Upper lobe of left lung (tissue), 6 donors: ENCODE measurements at places on chromosomes 3 and 15. TPM values are rescaled to one million over a fixed set of nuclear protein-coding genes. Genes with fewer than 3 reads are reported as not detected.

GRCh38 chr3:64209866-64210621 lies 15.2 kb downstream of the PRICKLE2 start:
- DNase-seq = peak; percentile 40

DNA sequence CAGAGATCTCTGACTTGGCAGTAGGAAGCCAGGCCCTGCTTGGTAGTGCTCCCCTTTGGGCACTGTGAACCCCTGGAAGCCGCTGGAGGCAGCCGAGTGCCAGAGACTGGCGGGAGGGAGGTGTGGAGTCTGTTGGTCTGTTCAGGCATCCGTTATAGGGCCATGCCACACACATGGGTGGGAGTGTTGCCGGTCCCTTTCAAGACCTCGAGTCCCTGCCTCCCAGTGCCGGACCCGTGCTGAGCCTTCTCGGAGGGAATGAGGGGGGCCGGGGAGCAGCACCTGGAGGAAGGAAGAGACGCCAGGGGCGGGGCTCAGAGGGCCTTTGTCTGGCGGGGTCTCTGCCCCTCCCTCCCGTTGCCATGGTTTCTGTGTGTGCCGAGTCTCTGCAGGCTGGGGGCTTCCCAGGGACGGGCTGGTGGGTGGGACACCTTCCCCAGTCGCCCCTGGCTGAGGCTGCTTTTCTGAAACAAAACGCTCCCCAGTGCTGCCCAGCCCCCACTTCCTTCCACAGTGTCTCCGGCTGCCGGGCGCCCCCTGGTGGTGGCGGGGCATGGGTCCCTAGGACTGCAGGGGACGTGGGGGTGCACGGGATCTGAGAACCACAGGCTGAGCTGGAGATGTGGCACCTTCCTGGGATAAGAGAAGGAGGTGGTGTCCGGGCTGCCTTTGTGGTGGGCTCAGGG lies 10.0 kb downstream of the GNAI2 start:
- DNase-seq = peak; percentile 93

- no peak for DNase-seq
Observed at GRCh38 chr3:196537319-196537984, 22.3 kb upstream of the SMCO1 start.

DNA sequence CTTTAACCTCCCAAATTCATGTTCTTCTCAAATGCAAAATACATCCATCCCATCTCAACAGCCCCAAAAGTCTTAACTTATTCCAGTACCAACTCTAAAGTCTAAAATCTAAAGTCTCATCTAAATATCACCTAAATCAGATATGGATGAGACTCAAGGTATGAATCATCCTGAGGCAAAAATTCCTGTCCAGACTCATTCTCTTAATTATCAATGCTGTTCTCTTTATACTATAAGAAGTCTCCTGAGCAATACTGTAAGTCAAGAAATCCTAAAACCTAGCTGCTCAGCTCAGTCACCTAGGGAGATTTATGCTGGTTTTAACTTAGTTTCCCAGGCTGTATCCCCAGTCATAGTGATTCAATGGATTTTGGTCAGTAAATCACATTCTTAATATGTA lies 11.1 kb downstream of the RAD18 start:
- no peak for DNase-seq

DNA sequence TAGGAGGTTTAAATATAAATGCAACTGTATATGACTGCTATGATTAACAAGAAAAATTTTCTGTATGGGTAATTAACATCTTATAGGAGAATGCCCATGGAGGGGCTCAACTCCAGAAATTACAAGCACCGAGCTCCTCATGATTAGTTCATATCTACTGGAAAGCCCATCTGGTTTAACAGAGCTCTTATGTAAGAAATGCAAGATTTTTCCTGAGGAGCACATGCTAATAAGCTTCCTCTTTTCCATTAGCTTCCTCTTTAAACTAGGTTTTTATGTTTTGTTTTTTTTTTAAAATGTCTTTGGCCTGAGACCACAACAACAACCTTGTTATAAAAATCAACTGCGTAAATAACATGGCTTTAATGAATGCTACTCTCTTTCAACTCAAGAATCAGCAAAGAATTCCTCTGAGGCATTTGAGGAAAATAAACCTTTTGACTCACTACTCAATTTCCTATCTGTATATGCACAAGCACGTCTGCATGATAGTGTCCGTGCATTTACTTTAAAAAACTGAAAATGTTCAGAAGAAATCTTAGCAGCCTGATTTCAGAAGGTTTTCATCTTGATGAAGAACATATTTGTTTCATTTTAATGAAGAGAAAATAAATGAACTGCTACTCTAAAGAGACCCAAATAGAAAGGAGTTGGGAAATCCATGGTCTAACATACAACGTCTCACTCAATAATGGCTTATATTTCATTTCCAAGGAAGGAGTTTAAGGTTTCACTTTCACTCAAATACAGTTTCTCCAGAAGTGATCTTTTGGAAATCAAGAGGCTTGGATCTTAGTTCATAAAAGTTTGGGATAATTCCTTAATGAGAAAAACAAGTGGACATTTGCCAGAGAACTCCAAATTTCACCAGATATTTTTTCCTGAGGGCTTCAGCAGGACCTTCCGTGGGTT lies 180.8 kb downstream of the KCNAB1 start:
- DNase-seq = no peak

DNA sequence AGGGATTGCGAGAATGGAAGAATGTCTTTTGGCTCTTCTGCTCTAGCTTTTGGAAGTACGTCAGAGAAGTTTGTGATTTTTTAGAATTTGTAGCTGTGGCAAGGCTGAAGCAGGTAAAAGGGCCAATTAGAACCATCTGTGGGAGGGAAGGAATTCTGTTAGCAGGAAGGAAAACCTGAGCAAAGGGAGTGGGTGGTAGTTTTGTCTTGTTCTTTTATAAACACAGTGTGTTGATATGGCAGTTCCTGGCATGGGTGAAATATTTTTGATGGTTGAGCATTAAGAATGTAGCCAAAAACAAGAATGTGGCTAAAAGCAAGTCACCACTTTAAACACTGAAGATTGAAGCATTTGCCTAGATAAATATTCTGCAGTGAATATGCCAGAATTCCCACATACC lies 23.8 kb downstream of the DAG1 start:
- no peak for DNase-seq

DNA sequence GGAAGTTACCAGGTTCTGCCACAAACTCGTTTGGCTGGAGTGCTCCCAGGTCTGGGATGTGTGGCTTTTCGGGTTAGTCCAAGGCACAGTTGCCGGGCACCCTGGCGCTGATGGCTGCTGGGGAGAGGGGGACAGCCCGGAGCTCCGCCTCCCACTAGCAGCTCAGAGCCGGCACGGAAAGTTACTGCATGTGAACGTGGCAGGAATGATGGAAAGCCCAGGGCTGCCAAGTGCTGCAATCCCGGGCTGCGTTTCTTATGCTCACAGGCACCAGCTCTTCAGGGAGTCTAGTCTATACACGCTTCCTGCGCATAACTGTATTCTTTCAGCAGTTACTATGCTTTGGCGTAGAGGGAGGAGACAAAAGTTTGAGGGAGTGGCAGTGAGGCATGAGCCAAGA lies 141.8 kb upstream of the ICE2 start:
- no peak for DNase-seq

DNA sequence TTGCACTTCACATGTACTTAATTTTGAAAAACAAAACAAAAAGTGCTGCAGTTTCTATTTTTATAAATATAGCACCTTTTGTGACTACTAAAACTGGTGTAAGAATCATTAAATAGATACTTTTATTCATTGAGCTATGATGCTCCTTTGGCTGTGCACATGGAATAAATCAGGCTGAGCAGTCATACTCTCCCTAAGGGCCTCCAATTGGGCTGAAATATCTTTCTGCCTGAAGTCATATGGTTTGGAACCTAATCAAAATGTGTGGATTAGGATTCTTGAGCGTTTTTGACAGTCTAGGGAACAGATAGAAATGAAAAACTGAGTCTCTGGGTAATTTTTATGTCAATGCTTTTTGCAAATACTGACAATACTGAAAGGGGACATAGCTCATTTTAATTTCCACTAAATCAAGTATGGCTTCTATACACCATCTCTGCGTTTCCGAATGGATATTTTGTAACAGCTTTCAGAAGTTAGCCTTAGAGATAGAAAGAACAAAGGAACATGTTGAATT lies 392.2 kb upstream of the ROBO1 start:
- no peak for DNase-seq

DNA sequence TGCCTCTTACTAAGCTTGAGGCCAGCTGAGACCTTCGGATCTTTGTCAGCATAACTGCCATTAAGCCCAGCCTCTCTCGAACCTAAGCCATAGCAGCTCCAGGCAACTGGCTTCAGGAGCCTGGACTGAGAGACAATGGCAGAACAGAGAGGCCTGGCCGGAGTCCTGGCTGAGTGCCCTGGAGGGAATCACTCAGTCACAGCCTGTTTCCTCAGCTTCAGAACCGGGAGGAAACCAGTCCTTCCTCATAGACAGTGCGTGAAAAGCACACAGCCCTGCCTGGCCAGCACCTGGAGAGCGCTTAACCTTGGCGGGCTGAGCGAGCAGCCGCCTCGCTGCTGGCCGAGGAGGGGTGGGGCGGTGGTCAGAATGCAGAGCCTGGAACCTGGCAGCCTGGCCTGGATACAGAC lies 21.6 kb downstream of the RNU5B-1 start:
- DNase-seq = no peak

GRCh38 chr3:127712461-127712860 lies 39.7 kb downstream of the ABTB1 start:
- DNase-seq = no peak

DNA sequence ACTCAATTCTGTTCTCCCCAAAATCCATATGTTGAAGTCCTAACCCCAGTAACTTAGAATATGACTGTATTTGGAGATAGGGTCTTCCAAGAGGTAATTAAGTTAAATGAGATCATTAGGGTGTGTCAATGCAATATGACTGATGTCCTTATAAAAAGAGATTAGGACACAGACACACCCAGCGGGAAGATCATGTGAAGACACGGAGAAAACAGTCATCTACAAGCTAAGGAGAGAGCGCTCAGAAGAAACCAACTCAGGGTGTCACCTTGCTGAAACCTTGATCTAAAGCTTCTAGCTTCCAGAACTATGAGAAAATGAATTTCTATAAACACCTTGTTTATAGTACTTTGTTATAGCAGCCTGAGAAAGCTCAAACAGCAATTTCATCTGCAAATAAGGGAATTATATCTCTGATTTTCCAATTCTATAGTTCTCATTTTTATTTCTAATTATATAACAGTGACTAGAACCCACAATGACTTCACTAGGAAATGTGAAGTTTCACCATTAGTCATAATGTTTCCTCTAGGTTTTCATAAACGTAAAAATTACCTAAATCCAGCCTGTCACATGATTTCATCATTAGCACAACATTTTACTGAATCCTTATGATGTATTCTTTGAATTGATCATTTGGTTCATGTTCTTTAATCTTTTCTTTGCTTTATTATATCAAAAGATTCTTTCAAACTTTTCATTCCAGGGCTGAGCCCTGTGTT lies 459.1 kb upstream of the MDFIC2 start:
- no peak for DNase-seq

CAMK2N2 gene
- not detected for total RNA-seq

TPRA1 gene
- total RNA-seq = 35.6 TPM

TTLL13 gene
- total RNA-seq = 0.39 TPM

IRAK2 gene
- 8.9 TPM for total RNA-seq

THBS1 gene
- total RNA-seq = 495 TPM
